Sigmoid colon (tissue), 7 donors: ENCODE measurements at places on chromosomes 6 and 20. TPM values are rescaled to one million over a fixed set of nuclear protein-coding genes. Genes with fewer than 3 reads are reported as not detected.

DNA sequence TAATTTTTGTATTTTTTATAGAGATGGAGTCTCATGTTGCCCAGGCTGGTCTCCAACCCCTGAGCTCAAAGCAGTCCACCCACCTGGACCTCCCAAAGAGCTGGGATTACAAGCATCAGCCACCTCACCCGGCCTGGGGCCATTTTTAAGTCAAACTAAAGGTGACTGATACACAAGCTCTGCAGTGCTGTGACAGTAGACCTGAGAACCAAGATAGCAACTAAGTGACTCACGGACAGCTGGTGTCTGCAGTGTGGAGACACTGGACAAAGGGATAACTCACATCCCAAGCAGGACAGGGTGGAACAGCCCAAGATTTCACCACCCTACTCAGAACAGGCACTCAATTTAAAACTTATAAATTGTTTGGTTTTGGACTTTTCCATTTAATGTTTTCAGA lies 402.5 kb downstream of the CD83 start:
- no peak for DNase-seq

GRCh38 chr6:89085409-89086205 lies 5.1 kb downstream of the PNRC1 start:
- no peak for DNase-seq

Gene PGC
- 0.07 TPM for polyA plus RNA-seq

- DNase-seq = peak; percentile 64
These were observed 1.5 kb downstream of the EEF1A2 start for GRCh38 chr20:63497138-63497945.

DNA sequence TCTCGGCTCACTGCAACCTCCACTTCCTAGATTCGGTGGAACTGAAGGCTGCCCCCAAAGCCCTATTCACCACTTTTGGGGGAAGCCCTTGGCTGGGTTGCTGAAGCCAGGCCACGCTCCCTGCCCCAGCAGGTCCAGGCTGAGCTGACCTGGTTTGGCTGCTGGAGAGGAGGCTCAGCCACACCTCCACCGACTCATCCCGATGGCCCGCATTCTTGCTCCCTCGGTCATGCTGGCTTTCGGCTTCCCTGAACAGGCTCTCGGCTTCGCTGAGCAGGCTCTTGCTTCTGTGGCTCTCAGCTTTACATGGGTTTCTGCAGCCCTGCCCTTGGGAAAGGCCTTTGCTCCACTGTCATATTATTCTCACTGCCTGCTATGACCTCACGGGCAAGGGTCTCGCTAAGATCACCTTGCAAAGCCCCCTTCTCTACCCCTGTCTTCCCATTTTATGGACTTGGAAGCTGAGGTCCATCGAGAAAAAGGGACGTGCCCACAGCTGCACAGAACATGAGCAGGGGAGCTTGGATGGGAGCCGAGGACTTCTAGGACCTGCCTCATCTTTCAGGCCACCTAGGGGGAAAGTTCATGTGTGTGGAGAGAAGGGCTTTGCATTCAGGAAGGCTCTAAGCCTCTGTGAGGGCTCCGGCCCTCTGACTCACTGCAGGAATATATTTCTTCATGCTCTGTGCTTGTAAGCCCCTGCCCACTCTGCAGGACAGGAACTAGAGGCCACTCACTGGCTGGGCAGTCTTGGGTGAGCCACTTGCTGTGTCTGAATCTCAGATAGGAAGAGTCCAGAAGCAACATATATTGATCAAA lies 15.6 kb downstream of the ARHGAP40 start:
- DNase-seq = no peak

GRCh38 chr6:70847106-70848084 lies 109.5 kb downstream of the B3GAT2 start:
- no peak for DNase-seq
